ENCODE measurements at places on chromosomes 16 and 17.

- no peak for DNase-seq
These were observed 126.0 kb downstream of the TANGO6 start for GRCh38 chr16:68969338-68969737.

DNA sequence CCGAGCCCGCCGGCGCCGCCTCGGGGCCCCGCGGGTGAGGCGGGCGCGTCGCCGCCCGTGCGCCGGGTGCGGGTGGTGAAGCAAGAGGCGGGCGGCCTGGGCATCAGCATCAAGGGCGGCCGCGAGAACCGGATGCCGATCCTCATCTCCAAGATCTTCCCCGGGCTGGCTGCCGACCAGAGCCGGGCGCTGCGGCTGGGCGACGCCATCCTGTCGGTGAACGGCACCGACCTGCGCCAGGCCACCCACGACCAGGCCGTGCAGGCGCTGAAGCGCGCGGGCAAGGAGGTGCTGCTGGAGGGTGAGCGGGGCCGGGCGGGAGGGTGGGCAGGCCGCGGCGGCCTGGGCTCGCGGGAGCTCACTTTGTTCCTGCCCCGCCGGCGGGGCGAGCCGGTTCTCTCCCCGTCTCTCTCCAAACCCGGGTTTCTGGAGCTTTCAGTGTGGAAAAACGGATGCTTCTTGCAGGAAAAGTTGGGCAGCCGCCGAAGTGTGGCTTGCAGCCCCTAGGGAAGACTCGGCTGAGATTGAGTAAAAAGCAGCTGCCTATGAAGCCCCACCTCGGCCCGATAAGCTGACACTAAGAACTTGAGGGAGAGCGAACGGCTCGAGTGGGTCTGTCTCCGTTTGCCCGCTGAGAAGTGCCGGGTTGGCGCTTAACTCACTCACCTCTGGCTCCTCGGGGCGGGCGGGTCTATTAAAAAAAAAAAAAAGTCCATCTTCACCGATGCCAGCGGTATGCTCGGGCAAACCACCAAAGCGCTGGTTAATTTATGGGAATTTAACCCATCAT lies 677 bp downstream of the SNTB2 start:
- DNase-seq: no peak

GRCh38 chr16:19991614-19992013 lies 82.1 kb downstream of the GPR139 start:
- DNase-seq: no peak

GRCh38 chr16:89493776-89494175 lies 3.4 kb upstream of the ANKRD11 start:
- DNase-seq: no peak

GRCh38 chr16:21959050-21959449 lies 5.9 kb downstream of the UQCRC2 start:
- DNase-seq: no peak

DNA sequence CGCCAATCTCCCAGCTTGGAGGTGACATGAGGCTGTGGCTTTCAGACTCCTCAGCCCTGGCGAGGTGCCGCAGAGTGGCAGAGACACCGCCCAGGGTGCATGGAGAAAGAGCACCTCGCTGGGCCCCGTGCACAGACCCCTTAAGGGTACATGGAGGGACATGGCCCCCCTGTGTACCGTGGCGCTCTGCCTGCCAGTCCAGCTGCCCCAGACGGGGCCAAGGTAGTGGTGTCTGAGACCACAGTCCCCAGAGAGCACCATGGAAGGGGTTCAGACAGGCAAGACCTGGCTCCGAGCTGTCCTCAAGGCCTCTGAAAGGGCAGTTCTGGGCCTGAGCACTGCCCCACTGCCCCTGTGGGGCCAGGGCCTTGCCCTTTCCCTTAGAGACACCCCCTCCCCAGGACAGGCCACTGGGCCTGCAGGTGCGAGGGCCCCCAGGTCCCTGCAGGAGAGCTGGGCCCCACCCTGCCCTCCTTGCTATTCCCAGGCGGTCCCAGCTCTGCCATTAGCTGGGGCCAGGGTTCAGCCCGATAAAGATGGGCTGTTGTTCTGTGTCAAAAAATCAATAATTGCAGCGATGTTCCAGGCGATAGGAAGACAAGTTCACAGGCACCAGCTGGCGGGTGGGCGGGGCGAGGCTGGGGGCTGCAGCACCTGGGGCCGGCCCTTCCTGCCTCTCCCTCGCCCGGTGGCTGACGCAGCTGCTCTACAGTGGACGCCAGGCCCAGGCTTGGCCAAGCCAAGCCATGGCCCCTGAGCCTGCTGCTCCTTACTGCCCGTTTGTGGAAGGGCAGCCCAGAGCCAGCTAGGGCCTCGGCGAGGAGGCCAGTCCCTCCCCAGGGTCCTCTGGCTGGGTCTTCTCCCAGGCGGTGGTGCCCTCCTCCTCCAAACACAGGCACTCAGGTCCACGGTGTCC lies 51.7 kb downstream of the ZFPM1 start:
- DNase-seq: no peak

DNA sequence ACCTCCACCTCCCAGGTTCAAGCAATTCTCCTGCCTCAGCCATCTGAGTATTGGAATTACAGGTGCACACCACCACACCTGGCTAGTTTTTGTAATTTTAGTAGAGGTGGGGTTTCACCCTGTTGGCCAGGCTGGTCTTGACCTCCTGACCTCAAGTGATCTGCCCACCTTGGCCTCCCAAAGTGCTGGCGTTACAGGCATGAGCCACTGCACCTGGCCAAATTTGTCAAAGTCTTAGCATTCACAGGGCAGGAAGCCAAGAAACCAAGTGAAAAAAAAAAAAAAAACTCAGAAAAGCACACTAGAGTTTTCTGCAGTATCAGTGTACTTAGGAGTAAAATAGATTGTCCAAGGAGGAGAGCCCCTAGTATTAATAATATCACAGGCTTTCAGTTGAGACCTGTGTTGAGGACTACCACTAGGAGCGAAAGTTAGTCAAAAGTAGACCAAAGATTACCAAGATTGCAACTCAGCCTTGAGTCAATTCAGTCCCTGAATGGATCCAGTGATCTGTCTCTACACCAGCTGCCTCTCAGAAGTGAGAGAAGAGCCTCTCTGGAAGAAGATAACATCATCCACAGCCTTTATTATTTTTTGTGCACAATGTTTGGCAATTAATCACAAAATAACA lies 159.7 kb downstream of the CEP112 start:
- no peak for DNase-seq

DNA sequence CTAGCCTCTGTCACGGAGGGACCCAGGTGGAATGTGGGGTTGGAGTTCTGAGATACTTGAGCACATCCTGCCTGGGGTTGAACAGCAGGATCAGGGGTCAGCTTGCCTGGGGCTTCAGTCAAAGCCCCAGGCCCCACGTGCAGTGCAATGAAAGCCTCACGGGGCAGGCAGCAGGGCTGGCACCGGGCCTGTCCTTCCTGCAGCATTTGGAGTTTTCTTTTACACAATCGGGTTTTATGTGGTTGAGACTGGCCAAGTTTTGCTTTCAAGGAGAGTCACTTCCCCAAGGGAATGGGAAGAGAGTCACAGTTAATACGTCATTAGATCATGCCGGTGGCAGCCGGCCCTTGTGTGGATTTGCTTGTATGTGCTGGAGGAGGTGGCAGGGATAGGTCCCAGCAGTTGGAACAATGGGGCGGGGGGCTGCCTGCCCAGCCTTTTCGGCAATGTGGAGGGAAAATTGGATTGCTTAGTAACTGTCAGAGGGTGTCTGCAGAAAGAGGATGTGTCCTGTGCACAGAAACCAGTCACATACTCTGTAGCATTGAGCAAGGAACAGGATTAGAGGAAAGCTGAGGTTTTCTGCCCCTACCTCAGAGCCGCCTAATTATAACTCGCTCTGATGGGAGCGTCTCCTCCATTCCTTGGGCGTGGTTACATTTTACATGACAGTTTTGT lies 4.5 kb downstream of the RMI2 start:
- no peak for DNase-seq

- no peak for DNase-seq
These were observed 1.9 kb downstream of the PFN1 start for GRCh38 chr17:4946312-4946976.

DNA sequence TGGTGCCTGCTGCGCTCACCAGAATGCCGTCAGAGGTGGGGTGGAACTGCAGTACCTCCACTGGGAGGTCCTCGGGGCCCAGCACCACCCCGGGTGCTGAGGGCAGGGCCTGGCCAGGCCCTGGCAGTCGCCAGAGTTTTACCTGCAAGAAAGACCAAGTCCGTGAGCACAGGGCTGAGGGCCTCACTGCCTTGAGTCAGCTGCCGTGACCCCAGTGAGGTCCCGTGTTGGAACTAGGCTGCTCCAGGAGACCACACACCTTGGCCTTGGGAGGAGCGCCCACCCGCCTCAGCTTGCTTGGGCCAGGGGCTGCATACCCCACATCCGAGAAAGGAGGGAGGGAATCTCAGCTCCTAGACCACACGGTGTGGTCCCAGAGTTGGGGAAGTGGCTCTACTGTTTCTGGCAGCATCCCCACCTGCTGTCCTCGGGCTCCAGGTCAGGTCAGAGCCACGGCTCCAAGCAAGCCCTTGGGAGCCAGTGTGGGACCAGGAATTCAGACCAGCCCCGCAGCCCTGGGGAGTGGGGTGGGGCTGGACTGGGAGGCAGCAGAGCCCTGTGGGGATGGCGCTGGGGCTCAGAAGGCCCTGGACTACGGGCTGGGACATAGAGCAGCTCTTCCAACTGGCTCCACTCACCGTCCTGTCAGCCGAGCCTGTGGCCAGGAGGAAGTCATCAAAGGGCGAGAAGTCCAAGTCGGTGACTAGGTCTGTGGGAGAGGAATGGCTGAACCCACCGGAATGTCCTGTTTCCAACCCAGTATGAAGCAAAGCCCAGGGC lies 8.7 kb downstream of the CORO7 start:
- DNase-seq: no peak

DNA sequence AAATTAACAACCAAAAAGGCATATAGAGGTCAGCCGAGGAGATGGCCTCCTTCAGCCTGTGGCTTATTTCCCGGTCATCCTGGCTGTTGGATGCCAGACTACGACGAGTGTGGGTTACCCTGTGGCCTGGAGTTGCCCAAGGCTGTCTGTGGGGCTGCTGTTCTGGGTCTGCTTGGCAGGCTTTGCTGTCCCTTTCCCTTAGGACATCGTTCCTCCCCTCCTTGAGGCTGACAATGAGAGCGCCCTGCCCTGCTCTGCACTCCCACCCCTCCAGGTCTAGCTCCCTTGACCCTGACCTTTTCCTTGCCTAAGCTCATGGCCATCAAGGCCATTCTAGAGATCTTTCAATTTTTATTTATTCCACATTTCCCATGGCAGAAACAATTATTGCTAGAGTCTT lies 1.9 kb upstream of the CBFB start:
- DNase-seq: no peak

DNA sequence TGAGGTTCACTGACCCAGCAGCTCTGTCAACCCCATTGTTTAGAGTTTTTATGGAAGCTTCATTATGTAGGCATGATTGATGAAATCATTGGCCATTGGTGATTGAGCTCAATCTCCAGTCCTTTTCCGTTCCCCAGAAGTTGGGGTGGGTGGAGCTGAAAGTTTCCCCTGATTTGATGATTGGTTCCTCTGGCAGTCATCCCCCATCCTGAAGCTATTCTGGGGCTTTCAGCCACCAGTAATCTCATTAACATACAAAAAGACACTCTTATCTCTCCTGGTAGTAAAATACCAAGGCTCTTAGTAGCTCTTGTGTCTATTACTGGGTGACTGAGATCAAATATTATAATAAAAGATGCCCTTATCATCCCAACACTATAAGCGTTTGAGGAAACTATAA lies 67.1 kb downstream of the TANC2 start:
- no peak for DNase-seq

- DNase-seq: no peak
These were observed 2.7 kb downstream of the MSL1 start for GRCh38 chr17:40124279-40125141.

GRCh38 chr17:77441130-77441920 lies 300.6 kb downstream of the SEC14L1 start:
- DNase-seq: peak; percentile 48

Measured in activated naive CD4-positive, alpha-beta T cell (primary cell).